Activated gamma-delta T cell treated with Interleukin-2 at 50 U/mL for 16 hours (primary cell): ENCODE measurements at places on chromosomes 5 and 9.

DNA sequence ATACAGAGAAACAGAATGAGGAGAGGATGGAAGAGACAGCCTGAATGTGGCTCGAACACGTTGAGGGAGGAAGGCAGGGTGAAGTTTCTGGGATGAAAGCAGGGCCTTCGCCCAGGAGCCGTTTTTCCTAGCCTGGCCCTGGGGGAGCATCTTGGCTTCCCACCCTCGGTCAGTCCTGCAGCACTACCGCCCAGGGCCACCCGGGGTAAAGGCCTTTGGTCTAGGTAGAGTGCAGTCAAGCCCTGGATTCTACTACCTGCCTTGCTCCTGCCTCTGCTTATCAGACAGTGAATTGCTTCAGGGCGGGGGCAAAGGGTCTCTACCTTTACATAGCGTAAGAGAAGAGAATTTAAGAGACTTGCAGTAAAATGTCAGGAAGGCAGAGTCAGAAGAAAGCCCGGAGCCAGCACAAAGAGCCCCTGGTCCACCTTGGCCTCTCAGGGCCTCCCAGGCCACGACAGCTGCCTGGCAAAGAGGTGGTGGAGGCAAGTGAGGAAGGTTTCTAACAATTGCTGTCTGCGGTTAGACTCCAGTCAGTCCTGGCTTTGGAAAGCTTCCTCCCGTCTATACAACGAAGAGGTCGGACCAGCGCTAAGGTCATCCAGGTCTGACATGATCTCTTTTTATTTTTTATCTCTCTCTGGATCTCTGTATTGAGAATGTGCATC lies 17.9 kb downstream of the COL15A1 start:
- DNase-seq, result no peak

DNA sequence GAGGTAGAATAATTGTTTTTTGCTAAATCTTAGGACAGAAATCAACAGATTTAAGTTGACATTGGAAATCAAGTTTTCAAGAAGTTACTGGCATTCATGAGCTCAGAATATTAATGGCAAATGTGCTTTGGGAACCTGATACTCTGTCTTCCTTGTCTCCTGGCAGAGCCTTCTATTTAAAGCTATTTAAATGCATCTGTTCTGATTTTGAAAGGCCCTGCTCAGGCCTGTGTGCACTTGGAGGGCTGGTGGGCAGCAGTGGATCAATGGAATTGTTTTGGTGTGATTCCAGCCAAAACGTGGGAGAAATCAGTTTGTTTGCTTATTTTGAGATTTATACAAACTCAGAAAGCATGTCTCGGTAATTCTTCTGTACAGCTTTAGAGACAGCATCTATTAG lies 38.5 kb downstream of the FBXL7 start:
- DNase-seq, result no peak

DNA sequence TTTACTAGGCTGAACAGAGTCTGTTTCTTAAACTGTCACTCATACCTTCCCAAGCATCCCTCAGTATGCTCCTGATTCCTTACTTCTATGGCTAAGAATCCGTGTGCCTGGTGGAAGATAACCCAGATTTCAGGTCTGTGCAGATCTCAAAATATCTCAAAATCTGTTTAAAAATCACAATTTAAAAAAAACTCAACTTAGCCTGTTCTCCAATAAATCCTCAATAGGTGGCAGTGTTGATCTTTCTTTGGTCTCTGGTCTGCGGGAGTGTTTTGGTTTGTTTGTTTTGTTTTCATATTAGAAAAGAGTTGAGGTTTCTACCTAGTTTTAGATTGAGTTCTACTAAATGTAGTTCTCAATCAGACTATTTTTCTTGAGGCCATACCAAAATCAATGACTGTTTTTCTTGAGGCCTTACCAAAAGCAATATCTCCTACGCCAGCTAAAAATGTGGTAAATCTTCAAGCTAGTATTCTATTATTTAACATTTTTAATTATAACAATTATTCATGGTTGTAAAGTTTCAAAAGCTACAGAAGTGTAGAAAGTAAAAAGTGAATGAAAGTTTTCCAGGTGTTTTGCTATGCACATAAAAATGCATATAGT lies 57.9 kb downstream of the TGFBR1 start:
- DNase-seq, result no peak

GRCh38 chr9:107142430-107142829 lies 140.6 kb upstream of the RAD23B start:
- no peak for DNase-seq

- DNase-seq, result no peak
These were observed 64.2 kb upstream of the OLFM1 start for GRCh38 chr9:135023088-135023785.

- no peak for DNase-seq
These were observed 1.8 kb downstream of the CCL28 start for GRCh38 chr5:43410414-43410813.

DNA sequence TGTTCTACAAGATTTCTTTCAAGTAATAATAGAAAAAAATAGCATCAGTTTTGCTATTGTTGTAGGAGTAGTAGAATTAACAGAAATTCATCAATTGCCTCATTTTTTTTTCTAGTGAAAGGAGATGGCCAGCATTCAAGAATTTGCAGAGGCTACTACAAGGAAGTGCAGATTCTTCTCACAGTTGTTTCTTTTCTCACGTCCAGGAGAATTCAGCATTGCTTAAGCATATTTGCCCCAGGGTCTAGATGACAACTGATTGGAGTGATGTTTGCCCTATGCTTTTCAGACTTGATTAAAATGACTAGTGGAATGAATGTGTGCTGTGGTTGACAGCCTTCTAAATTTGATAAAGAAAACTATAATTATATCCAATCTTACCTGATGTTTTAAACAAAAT lies 46.6 kb upstream of the SLC12A2 start:
- no peak for DNase-seq

GRCh38 chr9:77180056-77180455 lies 2.7 kb downstream of the VPS13A start:
- DNase-seq, result no peak

GRCh38 chr5:72397836-72398235 lies 77.7 kb downstream of the PTCD2 start:
- no peak for DNase-seq

DNA sequence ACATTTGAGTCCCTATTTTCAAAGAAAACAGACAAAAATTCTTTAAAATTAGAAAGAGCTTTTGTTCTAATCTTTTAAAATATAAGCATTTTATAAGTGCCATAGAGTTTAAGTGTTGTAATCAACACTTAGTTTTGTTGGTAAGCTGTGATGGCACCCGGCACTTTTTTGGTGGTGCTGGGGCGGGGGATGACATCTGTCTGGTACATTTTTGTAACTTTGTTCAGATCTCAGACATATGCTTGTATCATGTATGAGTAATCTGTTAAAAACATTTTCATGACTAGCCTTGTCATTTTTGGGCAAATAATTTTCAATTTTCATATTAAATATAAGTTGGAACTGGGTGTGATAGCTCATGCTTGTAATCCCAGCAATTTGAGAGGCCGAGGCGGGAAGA lies 51.7 kb downstream of the UBAP1 start:
- DNase-seq, result no peak

GRCh38 chr5:155125551-155126095 lies 112.1 kb downstream of the KIF4B start:
- DNase-seq, result no peak

GRCh38 chr5:118553662-118554061 lies 434.7 kb downstream of the DTWD2 start:
- DNase-seq, result no peak

DNA sequence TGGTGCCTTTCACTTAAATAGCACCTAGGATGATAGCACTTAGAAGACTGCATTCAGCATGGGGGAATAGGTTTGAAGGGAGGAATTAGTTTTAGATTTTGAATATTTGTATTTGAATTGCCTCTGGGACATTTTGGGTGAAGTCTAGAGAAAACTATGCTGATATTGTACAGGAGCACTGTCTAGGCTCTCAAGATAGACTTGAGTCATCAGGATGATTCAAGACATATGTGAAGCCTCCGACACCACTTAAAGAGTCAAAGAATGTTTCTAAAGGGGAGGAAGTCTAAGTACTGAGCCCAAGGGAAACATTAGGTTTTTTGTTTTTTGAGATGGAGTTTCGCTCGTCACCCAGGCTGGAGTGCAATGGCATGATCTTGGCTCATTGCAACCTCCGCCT lies 63.9 kb upstream of the CCDC180 start:
- DNase-seq, result no peak

DNA sequence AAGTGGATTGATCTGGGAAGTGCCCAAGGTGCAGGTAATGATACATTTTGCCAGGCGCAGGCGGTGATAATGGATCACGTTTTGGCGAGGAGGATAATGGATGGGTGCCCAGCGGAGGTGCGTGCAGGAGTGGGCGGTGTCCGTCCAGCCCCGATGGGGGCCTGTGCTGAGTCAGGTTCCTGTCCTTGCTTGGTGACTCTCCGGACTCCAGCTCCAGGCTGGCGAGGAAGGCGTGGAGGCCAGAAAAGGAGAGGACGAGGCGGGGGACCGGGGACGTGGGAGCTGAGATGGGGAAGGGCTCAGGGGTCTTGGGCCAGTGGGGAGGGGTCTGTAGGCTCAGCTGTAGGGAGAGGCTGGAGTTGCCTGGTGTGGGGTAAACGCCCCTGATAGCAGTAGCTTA lies 268.3 kb downstream of the PBX3 start:
- DNase-seq, result no peak

- DNase-seq, result no peak
These were observed 26.0 kb downstream of the JAKMIP2 start for GRCh38 chr5:147756566-147756965.

DNA sequence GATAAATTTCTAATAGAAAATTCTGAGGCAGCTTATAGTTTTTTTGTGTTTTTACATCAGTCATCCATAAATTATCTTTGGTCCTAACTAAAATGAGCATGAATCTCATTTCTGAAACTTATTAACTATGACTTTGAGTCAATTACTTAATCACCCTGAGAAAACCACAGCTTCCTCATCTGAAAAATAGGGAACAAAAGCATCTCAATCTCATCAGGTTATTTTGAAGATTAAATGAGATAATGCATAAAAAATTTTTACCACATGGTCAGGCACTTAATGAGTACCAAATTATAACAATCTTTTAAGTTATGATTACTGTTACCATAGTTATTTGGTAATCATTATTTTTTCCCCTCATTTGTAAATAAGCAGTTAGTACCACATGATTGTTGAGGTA lies 279.1 kb downstream of the MAST4 start:
- no peak for DNase-seq

- DNase-seq, result no peak
These were observed 107.8 kb upstream of the ADAMTSL1 start for GRCh38 chr9:18366184-18366583.

- DNase-seq, result no peak
These were observed 5.5 kb downstream of the SHC3 start for GRCh38 chr9:89173072-89173471.

DNA sequence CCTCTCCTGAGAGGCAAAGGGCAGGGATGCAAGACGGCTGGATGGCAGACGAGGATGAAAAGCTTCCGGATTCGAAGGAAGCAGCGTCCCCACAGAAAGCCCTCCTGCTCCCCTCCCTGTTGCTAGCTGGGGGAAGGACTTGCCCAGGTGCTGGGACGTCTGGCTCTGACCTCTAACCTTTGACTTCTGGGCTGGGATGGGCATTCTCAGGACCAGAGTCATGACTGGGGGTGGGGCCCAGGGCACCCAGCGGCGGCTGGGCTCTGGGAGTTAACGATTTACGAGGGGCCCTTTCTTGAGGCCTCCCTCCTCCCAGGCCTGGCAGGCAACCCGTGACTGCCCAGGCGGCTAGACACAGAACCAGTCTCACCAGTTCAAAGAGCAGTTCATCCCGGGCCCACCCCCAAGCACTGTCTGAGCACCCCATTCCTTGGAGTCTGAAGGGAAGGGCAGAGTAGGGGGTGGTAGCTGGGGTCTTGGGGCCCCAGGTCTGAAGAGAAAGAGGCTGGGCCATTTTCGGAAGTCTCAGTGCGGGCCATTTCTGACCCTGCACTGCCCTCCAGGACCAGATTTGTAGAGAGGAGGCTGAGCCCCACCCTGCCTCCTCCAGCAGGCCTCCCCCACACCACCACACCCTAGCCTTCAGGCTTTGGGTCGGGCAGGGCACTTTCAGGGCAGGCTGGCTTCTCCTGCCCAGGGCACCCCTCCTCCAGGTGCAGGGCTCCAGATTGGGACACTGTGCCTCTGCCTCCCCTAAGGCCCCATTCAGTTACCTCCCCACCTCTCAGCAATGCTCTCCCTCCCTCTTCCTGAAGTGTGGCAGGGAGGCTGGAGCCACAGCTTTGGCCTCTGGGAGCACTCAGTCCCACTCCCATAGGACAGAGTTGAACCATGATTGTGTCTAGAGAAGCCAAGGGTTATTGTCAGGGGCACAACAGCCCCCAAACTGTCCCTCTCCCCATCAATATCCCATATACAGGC lies 5.0 kb upstream of the CXXC5 start:
- DNase-seq, result no peak
